ENCODE measurements at places on chromosomes 16 and 17.

GRCh38 chr17:42866631-42867575, 15.9 kb downstream of the AOC3 start:
- DNase-seq, result no peak

GRCh38 chr16:4290236-4290830, 17.5 kb upstream of the TFAP4 start:
- DNase-seq, result no peak

DNA sequence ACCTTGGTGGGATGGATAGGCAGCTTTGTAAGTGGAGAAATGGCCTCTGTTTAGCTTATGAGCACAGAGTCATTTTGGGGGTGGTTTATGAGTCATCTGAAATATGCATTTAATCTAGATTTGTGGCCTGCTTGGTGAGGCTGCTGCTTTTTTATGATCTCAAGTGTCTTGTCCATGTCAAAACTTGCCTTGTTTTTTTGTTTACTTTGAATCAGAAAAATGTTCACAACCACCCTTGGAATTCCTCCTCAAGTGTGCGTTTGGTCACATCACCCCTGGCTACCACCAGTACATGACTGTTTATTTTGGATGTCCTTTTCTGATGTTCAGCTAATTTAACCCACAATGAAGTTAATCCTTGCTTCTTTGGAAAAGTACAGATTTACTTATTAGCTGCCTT, 64.6 kb downstream of the FTO start:
- no peak for DNase-seq

DNA sequence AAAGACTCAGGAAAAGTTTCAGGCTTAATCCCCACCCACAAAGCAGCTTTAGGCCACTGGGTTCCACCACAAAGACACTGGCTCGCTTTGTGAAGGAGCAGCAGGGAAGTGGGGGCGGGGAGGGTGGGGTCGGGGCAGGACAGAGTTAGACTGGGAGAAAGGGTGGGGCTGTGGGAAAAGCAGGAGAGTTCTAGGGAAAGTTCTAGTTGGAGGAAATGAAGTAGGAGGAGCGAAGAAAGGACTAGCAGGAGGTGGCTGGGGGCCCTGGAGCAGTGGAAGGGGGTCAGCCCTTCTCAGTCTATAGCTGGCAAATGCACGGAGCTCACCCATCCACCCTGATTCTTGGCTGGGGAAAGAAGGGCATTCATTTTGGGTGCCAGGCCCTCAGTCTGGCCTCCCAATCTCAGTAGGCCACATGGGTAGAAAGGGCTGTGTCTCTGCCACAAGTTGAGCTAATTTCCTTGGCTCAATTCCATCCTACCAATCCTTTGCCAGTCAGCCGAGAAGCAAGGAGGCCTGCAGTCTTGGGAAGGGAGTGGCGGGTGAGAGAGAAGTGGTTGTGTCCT, 4.6 kb downstream of the INPP5K start:
- DNase-seq, result no peak

- DNase-seq, result no peak
These were observed 149.3 kb upstream of the KCNJ18 start for GRCh38 chr17:21542991-21543390.

GRCh38 chr16:56787167-56787566, 57.2 kb downstream of the NUP93 start:
- no peak for DNase-seq

GRCh38 chr16:72050769-72051464, 3.4 kb upstream of the HP start:
- no peak for DNase-seq

- DNase-seq, result no peak
These were observed 146.1 kb downstream of the IRF8 start for GRCh38 chr16:86044881-86045590.

DNA sequence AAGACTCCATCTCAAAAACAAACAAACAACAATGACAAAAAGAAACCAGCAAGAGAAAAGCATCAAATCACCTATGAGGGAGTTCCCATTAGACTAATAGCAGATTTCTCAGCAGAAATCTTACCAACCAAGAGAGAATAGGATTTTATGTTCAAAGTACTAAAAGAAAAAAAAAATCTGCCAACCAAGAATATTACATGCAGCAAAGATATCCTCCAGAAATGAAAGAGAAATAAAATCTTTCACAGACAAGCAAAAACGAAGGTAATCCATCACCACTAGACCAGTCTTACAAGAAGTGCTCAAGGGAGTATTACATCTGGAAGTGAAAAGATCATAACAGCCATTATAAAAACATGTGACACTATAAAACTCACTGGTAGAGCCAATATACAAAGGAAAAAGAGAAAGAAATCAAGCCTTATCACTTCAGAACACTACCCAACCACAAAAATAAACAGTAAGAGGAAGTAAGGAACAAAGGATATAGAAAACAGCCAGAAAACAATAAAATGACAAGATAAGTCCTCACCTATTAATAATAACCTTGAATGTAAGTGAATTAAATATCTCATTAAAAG, 66.3 kb downstream of the STX8 start:
- no peak for DNase-seq

DNA sequence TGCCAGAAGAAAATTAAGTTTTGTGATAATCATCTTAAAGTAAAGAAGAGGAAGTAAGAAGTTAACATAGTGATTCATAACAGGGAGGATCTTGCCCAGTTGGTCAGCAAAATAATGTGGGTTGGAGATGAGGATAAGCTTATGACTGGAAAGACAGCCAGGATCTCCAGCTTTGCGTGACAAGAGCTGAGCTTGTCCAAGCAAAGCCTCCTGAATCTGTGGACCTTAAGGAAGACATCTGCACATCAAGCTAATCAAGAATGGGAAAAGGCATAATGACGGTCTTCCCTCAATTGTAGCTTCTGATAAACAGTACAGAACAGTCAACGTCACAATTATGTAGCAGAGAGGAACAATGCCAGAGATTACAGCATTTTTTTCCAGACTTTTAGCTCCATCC, 744.7 kb upstream of the GOT2 start:
- DNase-seq, result no peak

DNA sequence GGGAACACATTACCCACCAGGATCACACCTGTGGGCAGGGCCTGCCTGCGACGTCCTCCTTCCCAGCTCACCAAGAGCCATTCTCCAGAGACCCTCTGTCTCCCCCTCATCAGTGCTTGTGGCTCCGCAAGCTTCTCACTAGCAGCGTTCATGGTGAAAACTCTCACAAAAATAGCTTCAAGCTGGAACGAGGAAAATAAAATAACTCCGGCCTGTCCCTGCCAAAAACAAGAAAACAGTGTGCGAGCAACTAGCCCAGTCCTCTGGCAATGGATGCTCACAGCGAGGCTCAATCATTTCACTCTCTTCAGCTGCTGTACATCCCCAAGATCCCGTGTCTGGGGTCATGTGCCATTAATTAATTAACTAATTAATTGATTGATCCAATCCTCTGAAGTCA, 18.0 kb downstream of the SPACA3 start:
- no peak for DNase-seq

DNA sequence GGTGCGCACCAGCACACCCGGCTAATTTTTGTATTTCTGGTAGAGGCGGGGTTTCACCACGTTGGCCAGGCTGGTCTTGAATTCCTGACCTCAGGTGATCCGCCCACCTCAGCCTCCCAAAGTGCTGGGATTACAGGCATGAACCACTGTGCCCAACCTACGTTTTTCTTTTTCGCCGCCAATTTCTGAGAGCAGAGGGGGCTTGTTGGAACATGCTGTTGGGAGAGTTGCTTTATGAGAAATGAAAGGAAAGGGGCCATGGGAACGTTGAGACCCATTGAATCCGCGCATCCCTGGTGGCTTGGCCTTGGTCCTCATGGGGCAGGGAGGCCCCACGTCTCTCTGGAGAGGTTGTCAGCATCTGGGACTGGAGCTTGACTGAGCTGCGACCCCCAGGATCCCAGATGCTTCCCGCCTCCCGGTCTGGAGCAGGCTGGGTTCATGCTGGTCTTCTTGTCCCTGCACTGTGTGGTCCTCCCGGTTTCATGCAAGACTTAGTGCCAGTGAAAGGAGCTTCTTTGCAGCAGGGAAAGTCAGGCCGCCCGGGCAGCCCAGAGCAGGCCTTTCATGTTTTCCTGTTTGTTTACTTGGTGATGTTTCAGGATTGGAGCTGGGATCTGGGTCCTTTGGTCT, 22.8 kb downstream of the CRISPLD2 start:
- DNase-seq, result no peak

GRCh38 chr16:81810361-81810760, 31.3 kb downstream of the PLCG2 start:
- DNase-seq, result no peak

DNA sequence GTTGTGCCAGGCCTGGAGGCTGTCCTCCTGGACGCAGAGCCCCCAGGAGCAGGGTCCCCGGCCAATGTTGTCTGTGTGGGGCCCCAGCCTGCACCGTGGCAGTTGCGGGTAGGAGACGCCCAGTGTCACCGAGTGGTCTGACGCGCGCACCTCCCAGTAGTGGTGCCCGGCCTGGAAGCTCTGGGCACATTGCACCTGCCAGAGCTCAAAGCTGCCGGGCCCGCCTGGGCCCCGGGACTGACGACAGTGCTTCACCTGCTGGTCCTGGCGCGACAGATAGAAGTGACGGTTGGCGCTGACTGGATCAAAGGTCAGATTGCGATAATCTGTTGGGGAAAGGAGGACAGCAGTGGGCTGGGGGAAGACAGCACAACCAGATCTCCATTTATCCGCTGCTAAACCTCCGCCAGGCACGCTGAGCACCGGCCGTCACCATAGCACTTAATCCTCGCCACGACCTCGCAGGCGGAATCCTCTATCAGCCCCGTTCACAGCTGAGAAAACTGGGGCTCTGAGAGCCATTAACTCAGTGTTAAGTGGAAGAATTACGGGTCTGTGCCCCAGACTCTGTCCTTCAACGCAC, 5.6 kb downstream of the TRIM65 start:
- no peak for DNase-seq

DNA sequence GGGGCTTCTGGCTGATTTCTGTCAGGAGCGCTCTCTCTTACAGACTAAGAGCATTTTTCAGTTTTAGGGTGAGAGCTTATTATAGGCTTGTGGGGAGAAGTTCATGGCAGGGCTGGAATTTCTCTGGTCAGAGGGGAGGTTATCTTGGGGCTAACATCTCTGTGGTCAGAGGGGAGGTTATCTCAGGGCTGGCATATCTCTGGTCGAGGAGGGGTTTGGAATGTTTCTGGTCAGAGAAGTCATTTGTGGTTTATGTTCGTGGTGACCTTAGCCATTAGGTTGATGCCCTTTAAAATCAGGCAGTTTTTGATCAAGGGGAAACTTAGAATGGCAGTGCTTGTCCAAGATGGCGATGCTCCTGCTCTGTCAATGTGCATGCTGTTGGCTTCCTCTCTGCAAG, 10.8 kb upstream of the USP31 start:
- no peak for DNase-seq

DNA sequence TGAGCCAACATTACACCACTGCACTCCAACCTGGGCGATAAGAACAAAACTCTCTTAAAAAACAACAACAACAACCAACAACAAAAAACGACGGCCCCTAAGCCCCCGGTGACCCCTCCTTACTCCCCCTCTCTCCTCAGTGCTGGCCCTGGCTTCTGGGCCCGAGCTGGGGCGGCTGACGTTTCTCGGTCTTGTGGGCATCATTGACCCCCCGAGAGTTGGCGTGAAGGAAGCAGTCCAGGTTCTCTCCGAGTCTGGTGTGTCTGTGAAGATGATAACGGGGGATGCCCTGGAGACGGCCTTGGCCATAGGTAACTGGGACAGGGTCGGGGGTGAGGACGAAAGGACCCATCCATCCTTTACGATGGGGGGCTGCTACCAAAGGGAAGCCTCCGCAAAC, 52.7 kb downstream of the MEAK7 start:
- no peak for DNase-seq

DNA sequence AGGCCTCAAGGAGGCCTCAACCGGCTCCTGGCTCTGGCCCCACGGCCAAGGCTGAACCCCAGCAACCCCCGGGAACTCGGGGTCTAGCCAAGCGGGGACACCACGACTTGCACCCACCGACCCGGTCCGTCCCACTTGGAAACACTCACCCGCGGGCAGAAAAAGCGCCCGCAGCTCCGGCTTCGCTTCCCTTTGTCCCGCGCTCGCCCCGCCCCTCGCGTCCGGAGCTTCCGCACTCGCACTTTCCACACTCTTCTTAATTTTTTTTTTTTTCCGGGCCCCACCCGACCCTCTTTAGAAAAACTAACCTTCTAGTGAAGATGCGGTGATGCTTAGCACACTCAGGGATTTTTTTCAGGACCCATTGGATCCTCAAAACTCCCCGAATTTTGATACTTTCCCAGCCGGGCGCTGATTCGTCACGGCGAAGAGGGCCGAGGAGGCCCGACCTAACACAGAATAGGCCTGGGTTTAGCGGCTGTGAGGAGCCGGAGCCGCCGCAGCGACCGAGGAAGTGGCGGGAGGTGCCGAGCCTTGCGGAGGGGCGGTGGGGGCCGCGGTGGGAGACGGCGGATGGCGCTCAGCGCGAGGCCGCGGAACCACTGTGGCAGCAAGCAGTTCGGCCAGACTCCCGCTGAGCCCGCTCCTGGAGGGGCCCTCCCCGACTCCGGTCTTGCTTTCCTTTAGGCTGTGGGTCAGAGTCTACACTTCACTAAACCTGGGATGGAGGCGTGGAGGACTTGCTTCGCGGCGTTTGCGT, at the start of gene SMARCE1:
SMARCE1 (minus strand) TSS at position 195 of the 760 bp plus-strand sequence. CDS start 2,016 bp downstream, outside the sequence.
- DNase-seq, result peak; percentile 86

DNA sequence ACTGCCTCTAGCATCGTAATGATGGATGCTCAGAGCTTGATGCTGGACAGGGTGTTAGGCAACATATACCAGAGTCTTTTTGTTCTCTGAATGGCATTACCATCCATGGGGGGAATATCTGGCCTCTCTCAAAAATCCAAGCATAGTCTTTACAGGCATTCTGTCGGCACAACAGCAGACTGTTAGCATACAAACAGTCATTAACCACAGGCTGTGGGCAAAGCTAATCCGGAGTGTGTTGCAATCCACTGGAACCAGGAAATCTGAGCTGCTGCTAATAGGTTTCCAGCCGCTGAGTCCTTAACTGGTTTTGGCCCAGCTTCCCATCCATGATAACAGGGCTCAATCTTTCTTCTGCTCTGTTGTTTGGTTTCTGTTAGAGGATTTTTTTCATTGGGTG, 371.9 kb downstream of the HS3ST3B1 start:
- DNase-seq, result no peak

GRCh38 chr17:68142595-68142994, 105.2 kb upstream of the AMZ2 start:
- no peak for DNase-seq

GRCh38 chr17:3558603-3559269, 1.1 kb upstream of the TRPV3 start:
- DNase-seq, result no peak

- no peak for DNase-seq
These were observed 91.8 kb downstream of the SDK2 start for GRCh38 chr17:73552300-73553048.
